CD4-positive, alpha-beta memory T cell (primary cell): ENCODE measurements at places on chromosomes 7 and 10.

- DNase-seq, result no peak
Measured at GRCh38 chr7:16616542-16616941, 29.0 kb downstream of the ANKMY2 start.

DNA sequence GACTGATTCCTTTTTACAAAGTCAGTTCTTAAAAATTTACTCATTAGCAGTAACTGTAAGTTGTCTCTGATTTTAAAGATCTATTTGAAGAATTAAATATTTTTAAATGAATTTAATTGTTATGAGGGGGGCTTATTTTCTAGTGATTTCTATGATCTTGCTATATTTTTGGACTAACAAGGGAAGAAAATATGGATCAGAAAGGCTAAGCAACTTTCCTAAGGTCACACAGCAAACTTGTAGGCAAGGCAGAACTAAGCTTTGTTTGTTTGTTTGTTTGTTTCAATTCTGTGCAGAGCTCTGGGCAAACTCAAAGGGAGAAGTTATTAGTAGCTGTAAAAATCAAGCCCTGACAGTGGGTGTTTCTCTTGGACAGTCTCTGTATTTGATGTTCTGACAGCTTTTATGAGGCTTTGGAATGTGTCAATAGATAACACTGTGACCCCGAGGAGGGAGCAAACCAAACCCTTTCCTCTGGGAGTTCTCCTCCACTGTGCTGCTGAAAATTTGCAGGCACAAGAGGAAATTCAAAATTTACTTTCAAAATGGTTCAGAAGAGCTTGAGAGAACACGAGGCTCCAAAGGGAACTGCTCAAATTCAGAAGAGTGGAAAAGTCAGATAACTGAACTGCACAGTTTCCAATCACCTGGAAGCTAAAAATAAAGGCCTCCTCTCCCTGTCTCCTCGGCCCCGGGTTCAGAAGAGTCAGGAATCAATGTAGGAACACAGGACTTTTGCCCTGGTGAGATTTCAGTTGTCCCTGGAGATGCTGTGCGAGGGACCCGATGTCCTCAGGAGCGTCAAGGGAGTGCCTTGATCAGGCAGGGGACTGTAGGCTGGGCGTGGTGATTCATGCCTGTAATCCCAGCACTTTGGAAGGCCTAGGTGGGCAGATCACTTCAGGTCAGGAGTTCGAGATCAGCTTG is 325.7 kb downstream of the GATA3 start:
- DNase-seq, result no peak

- no peak for DNase-seq
Measured at GRCh38 chr7:130996833-130997231, 262.8 kb upstream of the KLF14 start.

DNA sequence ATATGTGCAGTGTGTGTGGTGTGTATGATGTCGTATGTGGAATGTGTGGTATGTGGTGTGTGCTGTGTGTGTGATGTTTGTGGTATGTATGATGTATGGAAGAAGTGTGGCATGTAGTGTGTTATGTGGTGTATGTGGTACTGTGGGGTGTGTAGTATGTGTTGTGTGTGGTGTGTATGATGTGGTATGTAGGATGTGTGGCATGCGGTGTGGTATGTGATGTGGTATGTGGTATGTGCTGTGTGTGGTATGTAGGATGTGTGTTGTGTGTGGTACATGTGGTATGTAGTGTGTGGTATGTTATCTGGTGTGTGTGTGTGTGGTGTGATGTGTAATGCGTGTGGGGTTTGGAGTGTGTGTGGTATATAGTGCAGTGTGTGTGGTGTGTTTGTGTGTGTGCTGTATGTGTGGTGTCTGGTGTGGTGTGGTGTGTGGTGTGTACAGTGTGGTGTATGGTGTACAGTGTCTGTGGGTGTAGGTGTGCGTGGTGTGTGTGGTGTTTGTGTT is 129.6 kb downstream of the ATP6V0E2 start:
- no peak for DNase-seq

GRCh38 chr7:112067632-112068540 is 138.3 kb downstream of the DOCK4 start:
- no peak for DNase-seq

- DNase-seq, result no peak
Measured at GRCh38 chr7:25303281-25304181, 75.2 kb upstream of the NPVF start.

DNA sequence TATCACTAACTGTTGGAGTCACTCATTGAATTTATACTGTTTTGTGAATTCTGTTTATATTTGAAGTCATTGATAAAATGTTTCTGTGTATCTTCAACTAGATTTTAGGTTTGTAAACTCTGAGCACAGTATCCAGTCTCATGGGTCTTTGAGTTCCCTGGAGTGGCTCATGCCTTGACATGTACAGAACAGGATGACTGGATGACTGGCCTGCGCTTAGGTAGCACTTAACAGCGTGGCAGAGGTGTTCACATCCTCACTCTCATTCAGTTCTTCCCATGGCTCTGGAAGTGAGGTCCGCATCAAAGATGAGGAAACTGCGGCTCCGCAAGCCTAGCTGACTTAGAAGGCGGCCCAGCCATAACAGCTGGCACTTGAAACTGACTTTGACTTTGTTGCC is 576.9 kb downstream of the SUGCT start:
- no peak for DNase-seq

DNA sequence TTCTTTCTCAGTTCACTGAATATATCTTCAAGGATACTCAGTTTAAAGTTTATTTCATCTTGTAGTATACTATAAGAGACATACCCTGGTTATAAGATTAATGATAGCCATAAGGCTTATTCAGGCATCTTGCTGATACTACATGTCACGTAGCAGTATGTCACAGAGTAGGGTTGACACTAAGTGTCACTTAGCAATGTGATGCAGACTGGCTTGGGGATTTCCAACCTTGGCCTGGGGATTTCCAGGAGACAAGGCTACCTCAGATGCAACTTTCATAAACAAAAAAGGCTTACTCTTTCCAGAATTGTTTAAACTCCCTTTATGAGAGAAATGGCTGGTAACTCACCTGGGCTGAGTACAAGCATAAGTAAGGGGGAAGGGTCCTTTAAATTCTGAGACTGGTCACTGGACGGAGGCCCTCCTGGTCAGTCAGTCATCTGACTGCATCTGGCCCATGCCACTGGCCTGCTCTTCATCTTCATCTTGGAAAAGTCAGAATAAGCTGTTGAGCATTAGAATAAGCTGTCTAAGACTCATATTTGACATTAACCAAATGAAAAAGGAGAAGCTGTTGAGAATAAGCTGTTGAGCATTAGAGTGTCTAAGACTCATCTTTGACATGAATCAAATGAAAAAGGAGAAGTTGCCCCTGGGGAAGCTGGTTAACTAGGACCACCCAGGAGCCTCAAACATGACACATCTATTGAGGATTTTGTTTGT is 9.5 kb downstream of the SLC13A1 start:
- no peak for DNase-seq

- no peak for DNase-seq
Measured at GRCh38 chr7:104816537-104816936, 197.5 kb upstream of the KMT2E start.

DNA sequence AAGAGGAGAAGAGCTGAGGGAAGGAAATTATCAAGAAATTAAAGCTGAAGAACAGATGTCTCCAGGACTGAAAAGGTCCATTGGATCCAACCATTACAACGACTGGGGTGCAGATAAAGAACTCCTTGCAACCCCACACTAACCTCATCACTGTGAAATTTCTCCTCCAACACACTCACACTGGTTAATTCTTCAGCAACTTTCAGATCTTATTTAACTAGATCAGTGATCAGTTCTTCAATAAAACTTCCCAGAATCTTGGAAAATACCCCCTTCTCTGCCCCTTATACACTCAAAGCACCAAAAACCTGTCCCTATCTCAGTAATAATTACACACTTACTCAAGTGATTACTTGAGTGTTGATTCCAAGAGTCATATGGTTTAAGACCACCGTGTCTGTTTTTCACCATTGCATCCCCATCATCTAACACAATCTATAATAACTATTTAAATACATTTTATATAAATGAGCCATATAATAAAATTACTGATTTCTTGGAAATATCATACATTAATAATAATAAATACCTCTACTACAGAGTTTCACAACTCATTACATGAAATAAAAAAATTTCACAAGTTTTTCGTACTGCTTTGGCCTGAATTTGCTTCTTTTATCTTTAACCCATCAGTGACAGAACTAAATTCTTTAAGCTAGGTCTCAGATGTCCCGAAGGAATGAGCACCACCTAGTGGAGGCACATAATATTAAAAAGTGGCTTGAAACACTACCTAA is 123.7 kb downstream of the MPP7 start:
- DNase-seq, result peak; percentile 54

GRCh38 chr10:9707216-9707615 is 1310.5 kb upstream of the CELF2 start:
- DNase-seq, result no peak

- DNase-seq, result no peak
Measured at GRCh38 chr10:114857922-114858629, 36.5 kb downstream of the FHIP2A start.

GRCh38 chr7:141198194-141198958 is 124.5 kb downstream of the TMEM178B start:
- DNase-seq, result no peak

DNA sequence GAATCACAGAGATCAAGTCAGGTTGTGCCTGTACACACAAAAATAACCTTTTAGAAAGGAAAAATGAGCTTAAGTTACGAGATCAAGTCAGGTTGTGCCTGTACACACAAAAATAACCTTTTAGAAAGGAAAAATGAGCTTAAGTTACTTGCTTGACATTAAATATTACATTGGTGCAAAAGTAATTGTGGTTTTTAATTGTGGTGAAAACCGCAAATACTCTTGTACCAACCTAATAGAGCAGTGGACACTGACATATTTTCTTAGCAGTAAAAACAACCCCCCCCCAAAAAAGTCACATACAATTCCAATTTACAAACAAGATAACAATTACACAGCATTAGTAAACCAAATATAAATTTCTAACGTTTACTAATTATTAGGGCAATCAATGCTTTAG is 595.6 kb downstream of the GRM8 start:
- no peak for DNase-seq

DNA sequence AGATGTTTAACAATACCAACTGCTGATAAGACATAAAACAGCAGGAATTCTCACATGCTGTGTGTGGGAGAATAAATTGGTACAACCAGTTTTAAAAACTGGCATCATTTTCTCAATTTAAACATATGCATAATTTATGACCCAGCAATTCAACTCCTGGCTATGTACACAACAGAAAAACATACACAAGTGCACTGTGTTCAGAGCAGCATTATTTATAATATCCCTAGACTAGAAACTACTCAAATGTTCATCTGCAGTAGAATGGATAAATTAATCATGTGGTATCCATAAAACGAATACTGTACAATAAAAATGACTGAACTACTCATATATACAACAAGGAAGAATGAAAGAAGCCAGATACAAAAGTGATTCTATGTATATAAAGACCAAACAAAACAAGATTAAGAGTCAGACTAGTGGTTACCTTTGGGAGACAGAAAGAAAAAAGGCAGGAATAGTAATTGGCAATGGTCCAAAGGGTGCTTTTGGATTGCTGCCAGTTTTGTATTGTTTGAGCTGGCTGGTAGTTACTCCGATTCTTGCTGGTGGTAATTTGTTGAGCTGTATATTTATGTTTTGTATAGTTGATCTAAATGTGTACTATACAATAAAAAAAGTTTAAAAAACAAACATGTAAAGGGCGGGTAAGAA is 306.0 kb downstream of the TFEC start:
- no peak for DNase-seq

- no peak for DNase-seq
Measured at GRCh38 chr10:77400033-77400432, 237.6 kb downstream of the KCNMA1 start.

GRCh38 chr7:14787551-14787950 is 115.0 kb downstream of the DGKB start:
- DNase-seq, result no peak

DNA sequence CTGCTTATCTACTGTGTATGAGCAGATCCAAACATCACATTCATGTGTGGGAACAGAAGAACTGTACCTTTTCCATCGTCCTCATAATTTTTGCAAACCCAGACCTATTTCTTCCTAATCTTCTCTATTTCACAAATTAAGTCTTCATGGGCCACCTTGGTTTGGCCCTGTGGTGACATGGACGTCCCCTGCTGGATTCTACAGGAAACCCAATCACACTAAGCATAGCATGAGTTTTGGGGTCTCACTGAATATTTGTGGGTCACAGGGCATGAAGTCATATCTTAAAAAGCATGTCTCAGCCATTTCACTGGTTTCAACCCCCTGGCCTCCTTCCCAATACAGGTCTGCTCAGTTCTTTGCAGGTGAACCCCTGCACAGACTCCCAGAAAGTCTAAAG is 35.8 kb upstream of the CDCA7L start:
- DNase-seq, result no peak

DNA sequence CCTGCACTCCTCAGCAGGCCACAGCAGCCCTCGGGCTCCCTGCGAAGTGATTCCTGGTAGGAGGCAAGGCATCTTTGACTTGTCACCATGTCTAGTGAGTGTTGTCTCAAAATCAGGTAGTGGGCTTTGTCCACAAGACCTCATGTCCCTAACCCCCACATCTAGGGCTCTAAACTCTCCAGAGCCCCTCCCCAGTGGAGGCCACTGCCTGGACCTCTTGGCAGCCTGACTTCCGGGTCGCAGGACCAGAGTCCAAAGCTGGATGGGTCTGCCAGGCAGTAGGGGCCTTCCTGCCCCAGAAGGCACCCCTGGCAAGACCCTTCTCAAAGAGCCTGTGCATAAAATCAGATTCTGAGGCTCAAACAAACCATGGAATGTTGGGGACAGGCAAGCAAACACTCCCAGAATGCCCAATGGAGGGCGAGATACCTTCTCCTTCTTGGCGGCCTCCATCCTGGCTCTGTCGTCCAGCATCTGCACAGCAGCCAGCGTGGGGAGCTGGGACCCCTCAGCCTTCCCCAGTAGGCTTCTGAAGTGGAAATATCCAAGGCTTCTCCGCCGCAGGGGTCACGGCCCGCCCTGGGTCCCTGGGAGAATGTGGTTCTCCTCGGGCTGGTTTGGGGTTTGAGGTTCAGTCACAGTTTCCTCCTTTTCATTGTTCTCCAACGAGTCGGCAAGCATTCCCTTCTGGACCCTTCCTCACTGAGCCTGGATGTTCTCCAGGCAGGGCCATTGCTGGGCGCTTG is 586 bp downstream of the GCK start:
- DNase-seq, result no peak

DNA sequence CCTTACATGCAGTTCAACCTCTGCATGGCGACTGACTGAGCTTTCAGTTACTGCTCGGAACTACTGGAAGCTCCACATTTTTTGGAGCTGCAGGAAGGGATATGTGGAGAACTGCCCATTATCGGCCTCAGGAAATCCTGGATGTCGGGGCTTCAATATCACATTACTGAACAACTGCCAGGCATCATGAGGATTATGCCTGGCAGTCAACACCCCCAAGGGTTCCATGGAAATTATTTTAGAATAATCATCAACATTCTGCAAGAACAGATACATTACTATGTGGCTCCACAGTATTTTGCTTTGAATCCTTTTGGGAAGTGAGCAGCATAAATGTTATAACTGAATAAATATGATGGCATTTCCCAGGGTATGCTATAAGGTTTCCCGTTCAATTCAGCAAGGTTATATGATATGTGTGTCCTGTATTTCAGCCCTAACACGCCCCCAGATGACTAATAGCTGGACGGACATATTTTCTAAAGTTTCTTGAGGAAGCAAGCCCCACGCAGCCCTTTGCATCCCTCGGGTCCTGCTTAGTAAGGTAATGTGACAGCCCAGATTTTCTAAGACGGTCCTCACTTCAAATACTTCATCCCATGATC is 53.0 kb upstream of the OPALIN start:
- no peak for DNase-seq
